Subcutaneous preadipocyte (primary cell): ENCODE measurements at places on chromosomes 12 and 14. TPM values are rescaled to one million over a fixed set of nuclear protein-coding genes. Genes with fewer than 3 reads are reported as not detected.

Gene CDH24
- 2.2 and 3.3 TPM in 2 replicates for total RNA-seq

Gene SHMT2
- total RNA-seq = 260 and 298 TPM in 2 replicates

Gene CCDC197
- not detected in 2 replicates for total RNA-seq

Gene GSC
- 3.5 and 5.5 TPM in 2 replicates for total RNA-seq

Gene CEBPE
- not detected in 2 replicates for total RNA-seq

Gene IL31
- total RNA-seq = not detected in 2 replicates

Gene C14orf39
- total RNA-seq = 0.20 TPM in 1 of 2 replicates, not detected in the other

Gene TPPP2
- total RNA-seq = not detected in 2 replicates

Gene SLC17A8
- total RNA-seq = under 0.01 TPM in 1 of 2 replicates, not detected in the other

Gene NOVA1
- total RNA-seq = 28.0 and 36.4 TPM in 2 replicates

Gene NKX2-1
- not detected in 2 replicates for total RNA-seq

Gene HOXC13
- not detected in 2 replicates for total RNA-seq

Gene WNT1
- total RNA-seq = not detected in 2 replicates

Gene GABARAPL1
- 9.8 and 16.5 TPM in 2 replicates for total RNA-seq

Gene TAS2R43
- 1.1 and 3.9 TPM in 2 replicates for total RNA-seq

Gene AMN1
- 2.6 and 4.7 TPM in 2 replicates for total RNA-seq

Gene KCTD10
- 71.3 and 72.5 TPM in 2 replicates for total RNA-seq

Gene JPH4
- total RNA-seq = not detected in 2 replicates

Gene ADAM21
- total RNA-seq = 0.37 and 0.39 TPM in 2 replicates

Gene IL26
- total RNA-seq = not detected in 2 replicates

Gene B3GNT4
- total RNA-seq = under 0.01 and 0.20 TPM in 2 replicates

Gene PRKAB1
- 10.3 and 13.5 TPM in 2 replicates for total RNA-seq

Gene SMCO2
- total RNA-seq = 0.20 TPM in 1 of 2 replicates, not detected in the other

Gene ALX1
- 6.8 and 8.5 TPM in 2 replicates for total RNA-seq

Gene CBLN3
- 1.4 and 4.4 TPM in 2 replicates for total RNA-seq

Gene GLT8D2
- 12.7 and 13.2 TPM in 2 replicates for total RNA-seq

Gene C12orf56
- total RNA-seq = 4.8 and 11.9 TPM in 2 replicates

Gene KERA
- total RNA-seq = not detected in 2 replicates

Gene GLT1D1
- total RNA-seq = not detected in 2 replicates

Gene KCNC2
- total RNA-seq = not detected in 2 replicates

Gene TMPRSS12
- total RNA-seq = not detected in 2 replicates

Gene MYF6
- total RNA-seq = under 0.01 TPM in 1 of 2 replicates, not detected in the other

Gene SMIM41
- total RNA-seq = 0.20 TPM in 1 of 2 replicates, not detected in the other

Gene FOXA1
- total RNA-seq = 0.20 TPM in 1 of 2 replicates, not detected in the other
